ENCODE measurements at places on chromosomes 3 and 15.

DNA sequence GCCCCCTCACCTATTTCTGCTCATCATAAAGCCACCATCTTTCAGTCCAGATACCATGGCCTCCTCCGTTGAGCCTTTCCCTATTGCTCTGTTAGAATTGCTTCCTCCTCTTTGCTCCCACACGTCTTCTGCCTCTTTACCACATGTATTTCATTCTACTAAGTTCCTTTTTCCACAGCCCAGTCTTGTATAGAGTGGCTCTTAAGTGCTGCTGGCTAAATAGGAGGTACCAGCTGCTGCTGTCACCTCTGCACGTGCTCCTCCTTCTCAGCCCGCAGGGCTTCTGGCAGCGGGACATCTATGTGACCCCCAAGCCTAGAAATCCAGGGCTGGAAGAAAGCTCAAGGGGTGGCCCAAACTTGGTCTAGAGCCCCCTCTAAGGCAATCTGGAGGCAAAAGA is 38.8 kb upstream of the PLXND1 start:
- no peak for DNase-seq

DNA sequence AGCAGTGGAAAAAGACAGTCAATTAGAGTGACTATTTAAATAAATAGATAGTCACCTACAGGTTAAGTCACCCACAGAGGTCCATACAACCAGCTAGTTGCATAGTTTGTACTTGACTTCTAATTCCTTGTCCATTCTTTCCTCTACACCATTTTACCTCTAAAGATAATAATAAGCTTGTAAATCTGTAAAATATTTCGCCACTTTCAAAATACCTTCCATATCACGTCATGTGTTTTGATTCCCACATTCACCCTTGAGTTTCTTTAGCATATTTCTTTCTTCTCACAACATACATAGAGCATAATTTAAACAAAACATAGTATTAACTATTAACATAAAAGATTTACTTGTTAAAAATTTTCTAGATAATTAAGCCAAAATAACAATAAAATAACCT is 689.6 kb downstream of the MECOM start:
- no peak for DNase-seq

DNA sequence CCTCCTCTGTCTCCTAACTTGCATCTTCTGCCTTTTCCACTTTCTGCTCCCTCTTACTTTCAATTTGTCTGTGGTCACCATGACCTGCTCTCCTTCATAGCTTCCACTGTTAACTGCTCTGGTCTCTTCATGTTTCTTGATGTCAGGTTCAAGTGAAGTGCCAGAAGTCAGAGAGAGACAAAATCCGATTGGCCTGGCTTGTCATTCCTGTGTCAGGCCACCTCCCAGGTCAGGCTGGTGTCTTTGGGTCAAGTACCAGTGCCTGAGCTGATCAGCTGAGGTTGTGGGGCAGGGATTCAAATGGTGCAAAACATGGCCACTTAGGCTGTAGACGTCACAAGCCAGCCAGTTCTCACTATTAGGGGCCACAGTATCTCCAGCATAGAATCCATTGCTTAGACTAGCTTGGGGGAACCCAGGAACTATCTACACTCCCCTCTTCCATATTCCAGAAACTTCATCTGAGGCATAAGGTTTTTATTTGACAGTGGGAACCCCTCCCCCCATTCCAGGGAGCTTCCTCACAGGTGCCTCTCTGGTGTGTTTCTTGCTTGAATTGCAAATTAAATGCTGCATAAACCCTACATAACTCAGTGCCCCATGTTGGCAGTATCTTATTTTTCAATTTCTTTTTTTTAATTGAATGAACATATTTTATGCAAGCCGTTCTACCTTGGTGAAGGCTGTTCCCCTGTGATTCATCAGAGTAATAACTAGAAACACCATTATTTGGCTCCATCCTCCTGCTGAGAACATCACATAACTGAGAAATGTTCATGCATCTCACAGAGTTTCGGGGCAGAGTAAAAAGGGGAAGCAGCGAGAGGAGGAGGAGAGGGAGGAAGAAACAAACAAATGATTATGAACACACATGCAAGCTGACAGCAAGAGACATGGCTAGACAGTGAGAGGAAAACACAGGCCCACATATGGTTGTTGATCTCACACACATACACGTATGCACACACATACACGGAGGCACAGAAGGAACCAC is 175.8 kb downstream of the TLE3 start:
- no peak for DNase-seq

DNA sequence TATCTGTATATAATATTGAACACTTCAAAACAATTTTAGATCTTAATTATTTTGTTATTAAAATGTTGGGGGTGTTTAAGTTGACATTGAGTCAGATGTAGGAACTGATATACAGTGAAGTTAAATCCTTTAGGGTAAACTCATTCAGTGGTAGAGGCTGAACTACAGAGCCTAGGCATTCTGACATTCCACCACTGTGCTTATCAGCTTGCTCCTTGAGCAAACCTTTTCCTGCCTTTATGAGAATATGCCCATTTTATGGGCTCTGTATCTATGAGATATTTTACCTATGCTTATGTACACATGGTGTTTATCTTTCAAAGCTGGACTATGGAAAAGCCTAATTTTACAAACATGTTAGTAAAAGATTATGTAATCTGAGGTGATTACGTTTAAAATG is 407.5 kb downstream of the ZBTB20 start:
- DNase-seq, result no peak

DNA sequence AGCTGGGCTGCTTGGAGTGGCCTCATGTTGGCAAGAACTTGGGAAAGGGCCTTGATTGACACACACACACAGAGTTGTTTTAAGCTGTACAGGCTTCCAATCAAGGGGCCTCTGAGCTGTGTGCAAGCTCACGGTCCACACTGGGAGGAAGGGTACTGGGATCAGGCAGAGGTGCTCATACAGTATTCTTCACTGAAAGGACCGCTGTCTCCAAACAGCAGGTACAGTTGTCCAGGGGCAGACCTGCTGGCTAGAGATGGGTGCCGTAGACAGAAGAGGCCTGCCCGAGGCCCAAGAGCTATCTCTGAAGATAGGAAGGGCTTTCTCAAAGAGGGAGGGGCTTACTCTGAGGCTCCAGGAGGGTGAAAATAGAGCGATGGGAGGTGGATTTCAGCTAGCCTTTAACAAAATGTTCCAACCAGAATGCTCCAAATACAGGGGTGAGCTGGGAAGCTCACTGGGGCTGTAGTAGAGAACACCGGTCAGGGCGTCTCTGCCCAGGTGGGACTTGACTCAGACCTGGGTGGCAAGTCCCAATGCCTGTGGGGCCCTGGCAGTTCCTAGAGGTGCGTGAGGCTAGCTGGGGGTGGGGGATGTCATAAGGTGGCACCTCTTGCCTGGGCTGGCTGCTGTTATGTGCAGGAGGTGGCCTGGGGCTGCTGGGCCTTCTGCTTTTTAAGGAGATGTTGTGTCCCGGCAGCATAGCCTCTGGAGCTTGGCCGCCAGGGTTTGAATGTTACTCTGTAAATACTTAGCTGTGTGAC is 42.7 kb downstream of the RASGRF1 start:
- no peak for DNase-seq
